ENCODE measurements at places on chromosomes 12 and 14. TPM values are rescaled to one million over a fixed set of nuclear protein-coding genes. Genes with fewer than 3 reads are reported as not detected.

DNA sequence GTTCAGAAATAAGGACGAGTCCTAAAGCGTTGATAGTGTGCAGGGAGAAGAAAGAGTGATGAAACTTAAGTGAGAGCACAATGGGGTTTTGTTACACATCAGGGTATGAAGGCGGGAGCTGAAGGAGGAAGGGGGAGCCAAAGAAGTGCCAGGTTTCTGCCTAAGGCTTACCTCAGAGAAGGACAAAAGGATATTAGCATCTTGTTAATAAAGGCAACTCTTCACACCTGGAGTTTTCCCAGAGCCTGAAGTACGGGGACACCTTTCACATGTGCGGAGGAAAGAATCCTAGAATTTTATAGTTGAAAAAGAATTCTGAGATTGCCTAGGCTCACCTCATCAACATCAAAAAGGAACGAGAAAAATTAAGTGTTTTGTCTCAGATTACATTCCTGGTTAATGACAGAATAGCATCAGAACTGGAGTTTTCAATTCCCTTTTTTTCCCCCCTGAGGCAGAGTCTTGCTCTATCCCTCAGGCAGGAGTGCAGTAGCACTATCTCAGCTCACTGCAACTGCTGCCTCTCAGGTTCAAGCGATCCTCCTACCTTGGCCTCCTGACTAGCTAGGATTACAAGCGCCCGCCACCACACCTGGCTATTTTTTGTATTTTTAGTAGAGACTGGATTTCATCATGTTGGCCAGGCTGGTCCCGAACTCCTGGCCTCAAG lies 2.2 kb upstream of the SAV1 start:
- no peak overlapping the region for H3K4me3 ChIP-seq
- no peak for DNase-seq
- no peaks in the 10 kb centered on the region for H3K27me3 ChIP-seq

- H3K4me1 ChIP-seq: no peaks in the 10 kb centered on the region
- H3K27ac ChIP-seq: no peak overlapping the region
- no peak overlapping the region for H3K4me3 ChIP-seq
- no peaks in the 10 kb centered on the region for H3K36me3 ChIP-seq
- H3K27me3 ChIP-seq: no peaks in the 10 kb centered on the region
These were observed 379.4 kb downstream of the RPS29 start for GRCh38 chr14:49206828-49207227.

DNA sequence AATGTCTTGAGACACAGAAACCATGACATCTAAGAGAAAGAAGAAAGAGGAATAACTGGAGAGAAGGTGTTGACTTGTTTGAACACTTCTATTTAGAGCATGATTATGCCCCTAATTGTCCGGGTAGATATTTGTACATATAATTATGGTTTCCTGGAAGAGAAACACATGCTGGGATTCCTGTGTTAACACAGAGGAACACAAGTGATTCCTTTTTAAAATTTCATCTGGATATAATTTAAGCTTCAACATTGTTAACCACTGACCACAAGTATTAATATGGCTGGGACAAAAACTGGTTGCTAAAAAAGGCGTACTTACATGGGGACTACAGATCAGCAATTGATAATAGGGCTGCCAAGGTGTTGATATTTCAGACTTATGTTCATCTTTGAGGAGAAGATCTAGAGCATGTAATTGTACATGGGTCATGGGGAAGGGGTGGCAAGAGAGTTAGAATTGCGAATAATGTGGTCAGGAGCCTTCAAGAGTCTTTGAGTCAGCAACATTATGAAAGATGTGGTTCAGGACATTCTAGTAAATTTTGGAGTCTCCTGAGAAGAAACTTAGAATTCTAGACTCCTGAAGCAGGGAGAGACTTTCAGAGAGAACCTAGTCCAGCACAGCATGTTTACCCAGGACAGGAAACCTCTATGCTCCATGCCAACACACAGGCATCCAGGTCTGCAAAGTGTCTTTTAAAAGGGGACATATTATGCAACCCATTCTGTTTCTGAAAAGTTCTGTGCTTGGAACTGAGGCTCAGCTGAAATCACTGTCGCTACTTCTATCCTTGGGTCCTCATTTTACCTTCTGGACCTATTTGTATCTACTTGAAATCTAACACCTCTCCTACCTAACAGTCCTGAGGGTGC lies 56.5 kb downstream of the SLC38A1 start:
- H3K36me3 ChIP-seq: no peaks in the 10 kb centered on the region
- no peak overlapping the region for H3K27ac ChIP-seq
- no peak for DNase-seq
- H3K4me1 ChIP-seq: peaks cover 5% of the 10 kb centered on the region
- H3K27me3 ChIP-seq: no peaks in the 10 kb centered on the region

DNA sequence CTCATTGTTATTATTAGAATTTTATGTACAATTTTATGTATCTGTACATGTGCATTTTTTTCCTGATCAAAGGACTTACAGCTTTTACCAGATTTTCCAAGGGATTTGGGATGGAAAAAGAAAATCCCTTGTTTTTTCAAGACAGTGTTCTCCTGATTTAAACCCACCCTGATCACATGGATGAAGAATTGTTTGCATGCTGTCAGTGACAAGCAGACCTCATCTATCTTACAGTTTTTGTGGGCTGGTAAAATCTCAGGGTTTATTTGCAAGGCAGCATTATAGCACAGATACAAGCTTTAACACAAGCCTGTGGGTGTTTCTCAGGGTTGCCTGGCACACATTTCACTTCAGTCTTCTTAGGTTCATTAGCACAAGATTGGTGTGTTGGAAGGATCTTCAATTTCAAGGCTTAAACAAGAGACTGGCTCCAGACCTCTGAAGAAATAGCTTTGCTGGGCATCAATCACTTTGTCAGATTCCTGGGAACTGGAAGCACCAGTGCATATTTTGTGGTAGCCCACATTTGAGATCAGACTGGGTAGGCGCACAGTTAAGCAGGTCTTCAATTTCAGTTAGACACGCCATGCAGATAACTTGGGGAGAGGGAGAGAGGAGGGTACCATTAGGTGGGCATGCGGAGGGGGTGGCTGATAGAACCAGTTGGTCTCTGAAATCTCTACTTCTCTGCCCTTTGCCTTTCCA lies 118.0 kb downstream of the TBX5 start:
- no peaks in the 10 kb centered on the region for H3K27me3 ChIP-seq
- no peak overlapping the region for H3K4me3 ChIP-seq
- DNase-seq: no peak
- no peaks in the 10 kb centered on the region for H3K36me3 ChIP-seq

DNA sequence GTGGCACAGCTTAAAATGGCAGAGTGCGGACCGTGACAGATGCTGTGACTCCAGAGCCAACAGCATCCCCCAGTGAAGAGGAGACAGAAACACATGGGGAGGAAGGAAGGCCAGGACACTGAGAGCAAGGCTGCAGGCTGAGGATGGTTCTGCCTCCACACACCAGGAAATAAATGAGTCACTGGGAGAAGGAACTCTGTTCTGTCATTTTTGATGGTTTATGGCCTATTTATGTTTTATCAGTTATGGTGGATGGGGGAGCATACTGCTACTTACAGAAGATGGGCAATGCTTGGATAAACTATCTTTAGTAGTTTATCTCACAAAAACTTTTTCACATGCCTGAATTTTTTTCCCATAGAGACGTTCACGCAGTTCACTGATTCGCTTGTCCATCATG lies 33.8 kb downstream of the ZFYVE21 start:
- H3K36me3 ChIP-seq: no peaks in the 10 kb centered on the region
- no peak overlapping the region for H3K4me3 ChIP-seq
- H3K27ac ChIP-seq: no peak overlapping the region
- H3K27me3 ChIP-seq: no peaks in the 10 kb centered on the region
- H3K4me1 ChIP-seq: no peaks in the 10 kb centered on the region
- no peak for DNase-seq

DNA sequence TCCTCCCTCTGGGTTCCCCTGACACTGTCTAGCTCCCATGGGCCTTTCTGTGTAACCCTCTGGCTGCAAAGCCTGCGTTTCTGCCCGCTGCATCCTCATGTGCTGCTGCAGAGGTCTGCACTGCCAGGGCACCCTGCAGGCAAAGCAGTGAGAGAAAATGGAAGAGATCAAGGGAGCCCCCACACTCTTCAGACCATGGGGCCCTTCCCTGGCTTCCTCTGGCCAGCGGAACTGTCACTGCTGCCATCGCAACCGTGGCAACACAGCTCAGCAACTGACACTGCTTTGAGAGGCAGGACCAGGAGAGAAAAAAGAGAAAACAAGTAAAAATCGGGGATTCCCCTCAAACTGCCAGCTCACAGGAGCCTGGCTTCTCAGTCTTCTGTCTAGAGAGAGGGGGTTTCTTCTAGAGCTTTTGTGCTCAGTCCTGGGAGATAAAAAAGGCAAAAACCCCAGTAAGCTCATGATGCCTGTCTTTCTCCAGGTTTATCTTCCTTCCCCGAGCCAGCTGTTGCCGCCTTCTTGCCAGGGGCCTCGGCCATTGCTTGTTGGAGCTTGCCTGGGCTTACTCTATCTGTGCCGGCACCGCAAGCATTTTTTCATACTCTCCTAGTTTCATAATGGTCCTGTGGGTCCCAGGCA lies 38.9 kb downstream of the C14orf132 start:
- H3K27ac ChIP-seq: no peak overlapping the region
- H3K36me3 ChIP-seq: no peaks in the 10 kb centered on the region
- no peaks in the 10 kb centered on the region for H3K27me3 ChIP-seq

DNA sequence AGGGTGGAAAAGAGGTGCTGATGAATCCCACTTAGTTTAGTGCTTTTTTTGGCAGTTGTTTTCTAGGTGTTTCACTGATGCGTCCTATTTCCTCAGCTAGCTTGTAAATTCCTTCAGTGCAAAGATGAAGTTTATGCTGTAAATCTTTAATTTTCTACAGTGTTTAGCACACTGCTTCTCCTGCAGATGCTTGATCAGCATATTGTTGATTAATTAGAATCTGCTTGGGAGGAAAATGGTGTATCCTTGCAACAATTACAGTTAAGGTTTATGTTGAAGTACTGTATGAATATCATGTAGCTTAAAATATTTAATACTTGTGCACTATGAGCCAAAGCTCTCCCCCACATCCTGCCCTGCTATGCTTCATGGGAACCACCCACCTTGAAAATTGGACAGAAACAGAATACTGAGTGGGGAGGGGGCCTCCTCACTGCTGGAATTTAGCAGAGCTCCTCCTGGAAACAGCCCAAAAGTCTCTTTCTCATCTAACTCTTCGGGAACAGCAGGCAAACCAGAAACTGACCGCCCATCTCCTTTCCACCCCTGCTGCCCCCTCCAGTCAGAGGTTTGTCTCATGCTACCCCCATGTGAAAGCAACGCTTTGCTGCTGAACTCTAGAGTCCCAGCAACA lies 20.3 kb upstream of the DHRS4 start:
- no peak overlapping the region for H3K27ac ChIP-seq
- no peaks in the 10 kb centered on the region for H3K36me3 ChIP-seq
- no peak overlapping the region for H3K4me3 ChIP-seq
- no peak for DNase-seq
- no peaks in the 10 kb centered on the region for H3K27me3 ChIP-seq

DNA sequence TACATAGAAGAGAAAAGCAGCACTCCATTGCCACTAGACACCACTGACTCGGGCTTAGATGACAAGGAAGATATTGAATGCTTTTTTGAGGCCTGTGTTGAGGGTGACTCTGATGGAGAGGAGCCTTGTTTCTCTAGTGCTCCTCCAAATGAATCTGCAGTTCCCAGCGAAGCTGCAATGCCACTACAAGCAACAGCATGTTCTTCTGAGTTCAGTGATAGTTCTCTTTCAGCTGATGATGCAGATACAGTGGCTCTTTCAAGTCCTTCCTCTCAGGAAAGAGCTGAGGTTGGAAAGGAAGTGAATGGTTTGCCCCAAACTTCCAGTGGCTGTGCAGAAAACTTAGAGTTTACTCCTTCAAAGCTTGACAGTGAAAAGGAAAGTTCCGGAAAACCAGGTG lies 114.5 kb upstream of the NPAS3 start:
- peaks cover 12% of the 10 kb centered on the region for H3K4me1 ChIP-seq
- no peak overlapping the region for H3K4me3 ChIP-seq
- no peaks in the 10 kb centered on the region for H3K27me3 ChIP-seq
- no peak overlapping the region for H3K27ac ChIP-seq

DNA sequence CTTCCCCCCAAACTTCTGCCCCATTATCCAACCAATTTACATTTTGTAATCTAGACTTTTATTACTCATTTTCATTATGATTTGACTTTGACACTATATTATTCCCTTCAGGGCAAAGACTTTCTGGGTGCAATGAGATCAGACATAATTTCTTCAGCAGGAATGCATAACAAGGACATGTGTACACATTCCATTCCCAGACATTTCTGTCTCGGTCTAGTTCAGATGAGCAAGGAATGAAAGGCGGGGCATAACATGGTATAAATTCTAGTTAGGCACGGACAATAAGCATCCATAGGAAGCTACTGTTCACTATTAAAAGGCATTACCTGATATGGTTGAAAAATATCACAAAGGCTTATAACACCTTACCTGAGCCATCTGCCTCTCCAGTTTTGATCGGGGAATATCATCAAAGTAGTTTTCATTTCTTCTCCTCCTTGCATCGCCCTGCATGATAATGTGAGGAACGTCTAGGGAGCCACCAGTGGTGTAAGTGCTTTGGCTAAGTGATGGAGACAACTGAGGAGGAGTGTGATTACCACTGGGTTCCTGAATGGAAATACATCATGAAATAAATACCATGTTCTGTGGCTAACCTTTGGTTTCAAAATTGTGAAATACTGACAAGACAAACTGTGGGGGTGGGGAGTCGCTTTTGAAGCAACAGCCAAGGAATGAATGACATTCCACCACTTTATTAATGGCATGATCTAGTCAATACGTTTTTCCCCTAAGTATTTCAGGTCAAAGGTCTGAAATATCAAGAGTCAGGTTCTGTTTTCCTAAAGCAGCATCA lies 183.9 kb downstream of the APAF1 start:
- H3K27me3 ChIP-seq: no peaks in the 10 kb centered on the region
- no peaks in the 10 kb centered on the region for H3K4me1 ChIP-seq
- no peak for DNase-seq
- no peak overlapping the region for H3K4me3 ChIP-seq

DNA sequence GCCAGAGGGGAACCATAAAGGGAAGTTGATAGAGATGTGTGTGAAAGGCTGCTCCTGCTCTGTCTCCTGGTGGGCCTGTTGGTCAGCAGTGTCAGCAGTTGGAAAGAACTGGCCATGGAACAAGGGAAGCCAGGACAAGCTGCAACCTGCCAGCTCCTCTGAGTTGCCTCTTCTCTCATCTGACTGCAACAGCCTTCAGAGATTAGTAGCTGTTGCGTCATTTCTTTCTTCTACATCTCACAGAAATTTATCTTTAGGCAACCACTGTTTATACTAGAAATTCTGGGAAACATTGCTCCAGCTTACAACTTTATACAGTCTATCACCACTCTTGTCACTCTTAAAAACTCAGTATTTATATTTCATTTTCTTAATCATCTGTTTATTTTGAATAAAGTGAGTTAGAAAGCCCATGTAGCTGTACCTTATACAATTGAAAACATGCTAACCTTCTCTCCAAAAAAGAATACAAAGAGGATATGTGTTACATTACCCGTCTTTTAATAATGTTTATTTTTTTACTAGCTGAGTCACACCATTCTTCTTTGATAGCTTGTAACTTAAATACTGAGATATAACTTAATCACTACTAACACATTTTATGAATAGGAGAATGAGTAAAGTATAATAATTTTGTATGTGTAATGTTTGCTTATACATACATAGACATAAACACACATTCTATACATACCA lies 224.2 kb downstream of the LRFN5 start:
- DNase-seq: no peak
- H3K27ac ChIP-seq: no peak overlapping the region
- no peaks in the 10 kb centered on the region for H3K36me3 ChIP-seq
- no peaks in the 10 kb centered on the region for H3K27me3 ChIP-seq

SERPINA1 gene
- 17.8 TPM for total RNA-seq

ZCCHC8 gene
- 25.0 TPM for total RNA-seq

HHIPL1 gene
- 7.7 TPM for total RNA-seq

COX14 gene
- total RNA-seq: 49.3 TPM

All from aorta (tissue), 5 donors.